Kasumi-1 (cell line): ENCODE measurements at places on chromosomes 3 and 15.

DNA sequence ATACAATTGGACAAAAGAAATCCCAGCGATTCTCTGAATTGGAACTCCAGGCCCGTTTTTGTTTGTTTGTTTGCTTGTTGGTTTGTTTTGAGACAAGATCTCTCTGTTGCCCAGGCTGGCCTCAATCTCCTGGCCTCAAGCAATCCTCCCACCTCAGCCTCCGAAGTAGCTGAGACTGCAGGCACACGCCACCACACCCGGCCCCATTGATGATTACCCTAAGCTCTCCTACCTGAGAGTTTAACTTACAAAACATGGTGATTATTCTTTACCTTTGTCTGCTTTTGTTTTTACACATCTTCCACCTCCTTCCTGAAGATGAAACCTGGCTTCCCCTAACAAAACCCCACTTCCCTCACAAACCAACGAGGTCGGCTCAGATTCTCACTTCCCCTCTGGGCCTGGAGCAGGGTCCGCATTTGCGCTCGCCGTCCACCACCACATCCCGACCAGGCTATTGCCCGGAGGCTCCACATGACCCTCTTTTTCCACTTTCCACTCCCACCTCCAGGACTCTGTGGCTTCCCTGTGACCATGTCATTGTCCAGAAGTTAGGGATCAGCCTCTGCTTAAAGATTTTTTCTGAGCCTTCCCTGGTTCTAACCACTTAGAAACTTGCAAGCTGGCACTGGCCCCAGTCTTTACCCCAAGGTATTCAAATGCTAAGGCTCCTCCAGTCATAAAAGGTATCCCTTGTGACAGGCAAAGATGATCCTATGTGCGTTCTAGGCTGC, 14.8 kb downstream of the KLHL6 start:
- no peak for DNase-seq

DNA sequence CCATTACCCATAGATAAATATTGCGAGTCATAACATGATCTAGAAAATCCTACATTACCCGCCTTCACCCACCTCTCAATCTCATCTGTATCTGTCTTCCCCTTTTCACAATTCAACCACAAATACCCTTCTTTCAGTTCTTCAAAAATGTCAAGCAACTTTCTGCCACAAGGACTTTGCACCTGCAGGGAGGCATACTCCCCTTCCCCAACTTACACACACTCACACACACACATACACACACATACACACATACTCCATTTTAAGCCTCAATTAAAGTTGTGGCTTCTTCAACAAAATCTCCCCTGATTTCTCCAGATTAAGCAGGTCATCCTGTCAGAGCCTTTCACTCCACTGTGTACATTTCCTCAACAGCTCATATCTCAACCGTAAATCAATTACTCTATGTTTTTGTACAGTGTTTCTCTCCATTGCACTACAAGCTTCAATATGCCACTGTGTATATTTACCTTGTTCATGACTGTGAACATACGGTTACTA, 33.1 kb upstream of the CCDC50 start:
- no peak for DNase-seq

DNA sequence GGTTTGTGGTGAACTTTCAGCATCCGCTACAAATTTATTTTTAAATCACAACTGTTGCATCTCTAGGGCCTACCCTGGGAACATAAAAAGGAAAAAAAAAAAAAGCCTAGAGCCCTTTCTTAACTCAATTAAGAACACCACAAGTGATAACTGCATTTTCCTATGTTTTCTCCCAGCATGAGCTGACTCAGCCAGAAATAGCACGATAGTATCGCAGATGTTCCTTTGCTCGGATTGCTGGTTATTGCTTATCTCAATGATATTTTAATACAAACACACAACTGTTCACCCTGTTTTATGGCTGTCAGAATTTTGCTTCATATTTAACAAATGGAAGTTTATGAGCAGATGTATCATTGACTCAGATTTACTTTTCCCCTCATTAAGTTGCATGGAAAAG, 251.8 kb upstream of the SUCLG2 start:
- DNase-seq, result no peak

DNA sequence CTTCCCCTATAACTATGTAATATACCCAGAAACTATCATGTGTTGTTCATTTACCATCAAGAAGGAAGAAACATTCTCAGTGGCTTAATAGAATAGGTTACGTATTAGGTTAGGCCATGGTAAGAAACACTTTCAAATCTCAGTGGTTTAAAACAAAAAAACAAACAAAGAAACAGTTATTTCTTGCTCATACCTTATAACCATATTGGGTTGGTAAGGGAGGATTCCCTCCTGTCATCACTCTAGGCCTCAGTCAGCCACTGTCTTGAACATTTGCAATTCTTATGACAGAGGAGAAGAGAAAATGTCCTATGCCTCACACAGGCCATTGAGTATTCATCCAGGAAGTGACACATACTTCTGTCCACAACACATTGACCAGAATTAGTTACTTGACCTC, 727.7 kb upstream of the NECTIN3 start:
- DNase-seq, result no peak

DNA sequence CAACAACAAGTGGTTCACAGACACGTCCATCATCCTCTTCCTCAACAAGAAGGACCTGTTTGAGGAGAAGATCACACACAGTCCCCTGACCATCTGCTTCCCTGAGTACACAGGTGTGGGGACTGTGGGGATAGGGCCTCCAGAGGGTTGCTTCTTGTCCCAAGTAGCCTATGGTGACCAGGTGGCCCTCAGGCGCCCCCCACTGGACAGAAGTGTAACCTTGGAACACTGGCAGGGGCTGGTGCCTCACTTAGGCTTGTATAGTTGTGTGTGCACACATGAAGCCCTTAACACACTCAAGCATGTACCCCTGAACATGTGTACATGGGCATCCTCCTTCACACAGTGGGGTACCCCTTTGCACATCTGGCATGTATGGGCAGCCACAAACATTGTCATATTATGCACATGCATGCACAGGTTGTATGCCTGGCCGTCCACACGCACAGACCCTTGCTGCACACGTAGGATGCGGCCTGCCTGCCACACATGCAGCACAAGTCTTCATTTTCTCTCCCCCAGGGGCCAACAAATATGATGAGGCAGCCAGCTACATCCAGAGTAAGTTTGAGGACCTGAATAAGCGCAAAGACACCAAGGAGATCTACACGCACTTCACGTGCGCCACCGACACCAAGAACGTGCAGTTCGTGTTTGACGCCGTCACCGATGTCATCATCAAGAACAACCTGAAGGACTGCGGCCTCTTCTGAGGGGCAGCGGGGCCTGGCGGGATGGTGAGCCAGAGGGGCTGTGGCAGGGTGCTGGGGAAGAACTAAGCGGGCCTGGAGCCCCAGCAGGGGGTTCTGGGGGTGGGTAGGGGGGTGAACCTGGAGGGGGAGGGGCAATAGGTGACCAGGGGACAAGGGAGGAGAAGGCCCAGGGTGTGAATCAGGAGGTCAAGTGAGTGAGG, 11.7 kb upstream of the SEMA3B start:
- peak; percentile 38 for DNase-seq

DNA sequence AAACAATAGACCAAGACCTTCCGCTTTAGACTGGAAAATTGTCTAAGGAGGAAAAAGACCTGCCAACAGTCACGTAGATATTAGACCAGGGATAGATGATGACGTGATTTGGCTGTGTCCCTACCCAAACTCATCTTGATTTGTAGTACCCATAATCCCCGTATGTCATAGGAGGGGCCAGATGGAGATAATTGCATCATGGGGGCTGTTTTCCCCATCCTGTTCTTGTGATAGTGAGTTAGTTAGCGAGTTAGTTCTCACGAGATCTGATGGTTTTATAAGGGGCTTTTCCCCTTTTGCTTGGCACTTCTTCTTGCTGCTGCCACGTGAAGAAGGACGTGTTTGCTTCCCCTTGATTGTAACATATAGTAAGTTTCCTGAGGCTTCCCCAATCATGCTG, 31.7 kb upstream of the SUCLG2 start:
- DNase-seq, result no peak
